ENCODE measurements at places on chromosomes 2 and 18.

- DNase-seq: no peak
Observed at GRCh38 chr2:221304916-221305315, 267.2 kb downstream of the EPHA4 start.

DNA sequence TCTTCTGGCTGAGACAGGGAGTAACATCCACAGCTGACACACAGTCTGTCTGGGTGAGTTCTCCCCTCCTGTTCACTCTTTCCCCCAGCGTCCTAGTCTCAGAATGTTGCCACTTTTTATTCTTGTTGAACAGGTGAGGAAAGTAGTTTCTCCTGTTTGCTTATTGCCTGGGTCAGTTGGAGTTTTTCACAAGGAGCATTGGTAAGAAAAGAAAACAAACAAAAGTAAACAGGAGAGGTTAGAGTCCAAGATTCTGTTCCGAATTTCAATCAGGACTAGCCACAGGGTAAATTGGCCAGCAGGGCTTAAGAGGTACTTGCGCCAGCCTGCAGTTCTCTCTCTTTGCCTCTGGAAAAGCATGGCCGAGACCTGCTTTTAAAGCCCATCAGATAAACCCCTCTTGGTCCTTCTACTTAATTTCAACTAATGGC, 255.0 kb upstream of the EPAS1 start:
- DNase-seq: no peak

- DNase-seq: no peak
Observed at GRCh38 chr2:16487686-16488085, 177.9 kb downstream of the CYRIA start.

GRCh38 chr18:27865431-27865830, 311.5 kb downstream of the CDH2 start:
- DNase-seq: no peak

DNA sequence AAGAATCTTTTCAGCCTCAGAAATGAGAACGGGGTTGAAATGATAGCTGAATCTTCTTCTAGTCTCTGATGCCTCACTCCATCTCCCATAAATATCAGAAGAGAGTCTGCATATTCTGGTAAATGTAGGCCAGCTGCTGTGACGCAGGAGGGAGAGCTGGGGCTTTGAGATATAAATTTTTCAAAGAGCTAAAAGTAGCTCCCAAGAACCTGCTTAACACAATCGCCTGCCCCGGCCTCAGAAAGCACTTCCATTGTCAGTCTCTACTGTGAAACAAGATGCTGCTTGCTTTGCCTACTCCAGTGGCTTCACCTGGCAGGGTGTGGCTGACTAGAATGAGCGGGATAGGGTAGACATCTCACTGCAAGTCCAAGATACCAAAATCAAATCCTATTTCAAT, 105.0 kb upstream of the CCDC150 start:
- DNase-seq: no peak

- DNase-seq: no peak
Observed at GRCh38 chr2:133600266-133600928, 32.1 kb upstream of the NCKAP5 start.

DNA sequence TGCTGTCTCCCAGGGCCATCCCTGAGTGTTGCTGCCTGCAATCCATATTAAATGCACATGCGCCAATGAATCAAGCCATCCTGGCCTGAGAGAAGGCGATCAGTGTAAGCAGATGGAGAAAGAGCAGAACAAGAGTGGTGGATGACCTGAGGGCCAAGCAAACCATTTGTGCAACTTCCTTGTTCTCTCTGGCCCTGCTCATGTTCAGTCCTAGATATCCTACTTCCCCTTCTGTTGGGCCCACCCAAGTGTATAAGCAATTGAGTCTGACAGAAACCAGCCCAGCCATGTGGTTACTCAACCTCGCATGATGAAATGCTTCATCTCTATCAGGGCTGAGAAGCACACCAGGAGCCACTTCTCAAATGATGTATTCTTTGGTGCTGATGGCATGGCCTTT, 383.1 kb upstream of the ID2 start:
- DNase-seq: no peak

DNA sequence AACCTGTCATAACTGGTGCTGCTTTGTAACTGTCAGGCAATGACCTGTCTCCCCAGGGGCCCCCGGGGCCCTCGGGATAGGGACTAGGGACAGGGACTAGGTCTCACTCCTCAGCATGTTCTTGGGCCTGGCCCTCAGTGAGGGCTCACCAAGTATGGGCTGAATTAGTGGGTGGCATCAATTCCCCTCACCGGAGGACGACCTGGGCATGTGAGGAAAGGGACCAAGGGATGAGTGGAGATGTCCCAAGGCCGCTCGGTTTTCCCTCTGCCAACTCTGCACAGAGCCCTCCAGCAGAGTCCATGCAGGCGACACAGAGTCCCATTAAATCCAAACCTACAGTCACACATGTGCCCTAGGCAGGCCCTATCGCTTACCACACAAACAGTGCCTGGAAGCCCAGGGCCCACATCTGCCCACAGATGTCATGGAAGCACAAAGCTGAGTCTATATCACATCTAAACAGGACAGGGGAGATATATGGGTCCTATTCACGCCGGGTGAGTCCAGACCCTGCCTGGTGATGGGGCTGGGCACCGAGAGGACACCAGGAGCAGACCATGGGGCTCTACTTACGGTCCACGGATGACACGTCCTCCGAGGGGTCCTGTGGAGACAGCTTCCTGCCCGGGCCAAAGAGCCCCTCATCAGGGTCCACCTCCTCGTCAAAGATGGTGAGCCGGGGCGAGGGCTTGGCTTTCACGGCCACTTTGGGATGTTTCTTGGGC, 26.6 kb downstream of the HS1BP3 start:
- DNase-seq: no peak

DNA sequence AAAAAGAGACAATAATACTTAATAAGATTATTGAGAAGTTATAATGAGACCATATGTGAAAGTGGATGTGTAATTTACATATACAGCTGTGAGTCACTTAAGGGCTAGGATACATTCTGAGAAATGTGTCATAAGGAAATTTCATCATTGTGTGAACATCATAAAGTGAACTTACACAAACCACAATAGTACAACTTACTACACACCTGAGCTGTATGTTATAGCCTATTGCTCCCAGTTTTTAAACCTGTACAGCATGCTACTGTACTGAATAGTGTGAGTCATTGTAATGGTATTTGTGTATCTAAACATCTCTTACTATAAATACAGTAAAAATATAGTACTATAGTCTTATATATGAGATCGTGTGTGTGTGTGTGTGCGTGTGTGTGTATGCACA, 1420.3 kb upstream of the PIK3C3 start:
- no peak for DNase-seq

- no peak for DNase-seq
Observed at GRCh38 chr2:115160531-115161080, 718.2 kb downstream of the DPP10 start.

- DNase-seq: no peak
Observed at GRCh38 chr2:181911830-181912229, 20.3 kb downstream of the ITPRID2 start.

GRCh38 chr18:38313831-38314230, 748.2 kb upstream of the CELF4 start:
- no peak for DNase-seq

- DNase-seq: no peak
Observed at GRCh38 chr18:41140506-41140905, 814.5 kb upstream of the PIK3C3 start.

DNA sequence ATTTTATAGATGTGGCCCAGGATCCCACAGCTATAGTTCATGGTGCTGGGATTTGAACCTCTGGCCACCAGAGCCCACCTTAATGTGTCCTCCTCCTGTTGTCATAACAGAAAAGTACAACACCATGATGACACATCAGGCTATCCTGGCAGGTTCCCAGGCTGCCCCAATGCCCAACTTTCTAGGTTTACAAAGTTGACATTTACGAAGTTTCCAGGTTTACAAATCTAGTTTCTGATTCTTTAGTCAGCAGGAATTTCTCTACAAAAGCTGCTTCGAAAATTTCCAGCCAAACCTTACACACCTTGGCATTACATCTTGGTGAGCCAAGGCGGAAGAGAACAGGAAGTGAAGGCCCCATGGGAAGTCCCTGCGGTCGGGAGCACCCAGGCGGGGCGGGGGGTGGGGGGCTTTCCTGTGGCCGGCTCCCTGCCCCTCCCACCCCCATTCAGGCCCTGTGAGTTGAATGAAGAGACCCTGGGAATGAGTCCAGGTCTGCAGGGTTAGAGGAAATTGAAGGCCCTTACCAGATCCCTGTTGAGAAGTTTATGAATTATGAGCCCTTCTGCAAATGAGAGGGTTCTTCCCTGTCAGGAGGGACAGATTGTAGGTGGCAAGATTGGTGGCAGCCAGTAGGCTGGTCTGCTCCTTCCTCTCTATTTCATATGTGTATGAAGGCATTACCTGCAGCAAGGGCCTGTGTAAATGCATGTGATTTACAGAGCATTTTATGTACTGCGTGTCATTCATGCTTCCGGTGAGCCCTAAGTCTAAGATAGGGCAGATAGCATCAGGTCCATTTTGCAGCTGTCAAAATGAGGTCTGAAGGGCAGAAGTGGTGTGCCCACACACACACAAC, 11.1 kb upstream of the IL1RN start:
- no peak for DNase-seq

DNA sequence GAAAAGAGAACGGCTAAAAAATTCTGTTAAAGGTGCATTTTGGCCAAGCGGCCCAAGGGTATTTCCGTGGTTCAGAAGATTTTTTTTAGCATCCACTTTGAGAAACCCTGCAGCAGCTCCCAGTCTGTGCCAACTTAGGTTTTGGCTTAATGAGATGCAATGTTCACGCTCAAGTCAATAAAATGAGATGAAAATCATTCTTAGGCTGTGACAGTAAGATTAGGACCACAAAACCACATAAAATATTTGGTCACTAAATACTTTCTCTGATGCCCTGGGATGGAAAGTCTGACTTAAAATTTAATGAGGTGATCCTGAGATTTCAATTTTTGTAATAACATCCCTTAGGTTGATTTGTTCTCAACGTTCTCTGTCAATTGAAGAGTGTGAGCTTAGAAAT, 74.2 kb upstream of the FHL2 start:
- no peak for DNase-seq

GRCh38 chr2:20960003-20960402, 83.9 kb downstream of the APOB start:
- no peak for DNase-seq

- peak; percentile 44 for DNase-seq
Observed at GRCh38 chr2:175690113-175690837, 311.8 kb downstream of the LNPK start.

DNA sequence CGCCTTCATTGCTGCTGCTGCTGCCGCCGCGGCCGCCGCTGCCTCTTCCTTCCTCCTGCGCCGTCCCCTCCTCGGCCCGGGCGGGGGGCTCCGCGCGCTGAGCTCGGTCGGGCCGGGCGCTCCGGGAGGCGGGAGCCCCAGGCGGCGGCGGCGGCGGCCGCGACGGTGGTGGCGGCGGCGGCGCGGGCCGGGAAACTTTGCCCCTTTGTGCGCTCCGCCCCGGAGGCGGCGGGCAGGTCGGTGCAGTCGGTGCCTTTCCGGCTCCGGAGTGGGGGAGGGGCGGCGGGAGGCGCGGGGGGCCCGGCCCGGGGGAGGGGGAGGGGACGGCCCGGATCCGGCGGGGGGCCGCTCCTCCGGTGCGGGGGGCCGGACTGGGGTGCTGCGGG, 205 bp downstream of the TET3 start:
- DNase-seq: no peak

- DNase-seq: no peak
Observed at GRCh38 chr2:67399831-67400489, 2.8 kb downstream of the ETAA1 start.

GRCh38 chr2:129828792-129829191, 150.7 kb upstream of the RAB6C start:
- DNase-seq: no peak

DNA sequence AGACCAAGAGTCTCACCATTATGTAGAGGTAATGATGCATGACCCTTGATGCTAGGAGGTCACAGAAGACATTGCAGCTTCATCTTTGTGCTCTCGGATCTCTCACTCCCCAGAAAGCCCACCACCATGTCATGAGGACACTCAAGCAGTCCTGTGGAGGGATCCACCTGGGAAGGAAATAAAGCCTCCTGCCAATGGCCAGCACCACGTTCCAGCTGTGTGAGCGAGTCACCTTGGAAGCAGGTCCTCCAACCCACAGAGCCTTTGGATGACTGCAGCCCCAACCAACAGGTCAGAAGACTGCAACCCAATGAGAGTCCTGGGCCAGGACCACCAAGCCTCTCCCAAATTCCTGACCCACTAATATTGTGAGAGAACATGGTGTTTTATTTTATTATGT, 38.4 kb downstream of the CYP26B1 start:
- DNase-seq: no peak

DNA sequence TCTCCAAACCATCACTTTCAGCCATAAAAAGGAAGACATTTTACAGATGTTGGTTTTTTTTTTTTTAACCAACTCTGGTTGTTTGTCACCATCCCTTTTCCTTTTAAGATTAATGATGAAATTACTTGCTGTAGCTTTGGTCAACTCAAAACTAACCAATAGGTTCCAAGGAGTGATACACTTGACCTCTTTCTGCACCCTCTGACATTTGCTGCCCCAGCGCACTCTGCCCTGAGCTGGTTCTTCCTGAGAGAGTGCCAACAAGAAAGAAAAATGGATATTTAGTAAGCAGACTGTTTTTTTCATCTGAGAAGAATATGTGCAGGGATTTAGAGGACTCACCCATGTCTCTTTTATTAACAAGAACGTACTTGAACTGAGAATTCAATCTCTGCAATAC, 520.0 kb downstream of the TXNL1 start:
- no peak for DNase-seq

DNA sequence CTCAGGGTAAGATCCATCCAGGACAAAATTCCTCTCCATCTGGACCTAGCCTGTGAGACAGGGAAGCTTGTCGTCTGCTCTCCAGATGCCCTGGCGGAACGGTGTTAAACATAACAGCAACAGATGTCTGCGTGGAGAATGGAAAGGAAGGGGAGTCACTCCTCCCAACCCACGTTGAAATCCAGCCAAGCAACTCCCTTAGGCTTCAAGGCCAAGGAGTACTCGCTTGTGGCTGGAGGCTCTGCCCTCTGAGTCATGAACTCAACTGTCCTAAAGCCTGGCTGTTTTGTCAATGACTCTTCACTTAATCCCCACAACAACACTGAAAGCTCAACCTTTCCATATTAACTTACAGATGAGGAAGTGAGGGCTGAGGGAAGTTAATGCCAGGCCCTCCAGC, 42.2 kb downstream of the TPO start:
- DNase-seq: no peak

GRCh38 chr2:108267101-108267500, 21.6 kb upstream of the SULT1C2 start:
- DNase-seq: no peak

- DNase-seq: no peak
Observed at GRCh38 chr18:37465958-37466357, 99.6 kb downstream of the CELF4 start.

All from NCI-H2029 treated with DMSO at 0.1 percent for 48 hours (cell line).